ENCODE measurements at places on chromosomes 3 and 15. TPM values are rescaled to one million over a fixed set of nuclear protein-coding genes. Genes with fewer than 3 reads are reported as not detected.

SENP5 gene
- total RNA-seq, result 28.2 TPM

CFAP92 gene
- total RNA-seq, result 0.49 TPM

MON1A gene
- total RNA-seq, result 12.8 TPM

OXTR gene
- 6.1 TPM for total RNA-seq
